NCI-H1694 (cell line): ENCODE measurements at places on chromosomes 3 and 15.

- no peak for DNase-seq
Measured at GRCh38 chr3:186722457-186722856, 5.3 kb downstream of the KNG1 start.

DNA sequence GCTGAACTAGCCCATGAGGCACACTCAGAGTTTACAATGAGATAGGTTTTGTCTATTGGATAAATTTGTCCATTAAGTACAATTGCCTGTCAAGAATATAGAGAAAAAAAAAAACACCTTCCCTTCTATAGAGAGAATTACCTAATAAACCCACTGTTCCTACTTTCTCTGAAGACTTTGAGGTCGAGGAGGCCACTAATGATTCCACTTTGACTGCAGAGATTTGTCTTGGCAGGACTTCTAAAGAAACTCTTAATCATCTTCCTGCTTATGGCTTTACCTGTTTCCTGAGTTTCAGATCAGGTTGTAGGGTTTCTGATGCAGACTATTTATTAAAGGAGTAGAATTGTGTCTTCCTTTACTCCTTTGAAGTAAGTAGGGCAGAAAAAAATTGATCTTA, 342.4 kb upstream of the KCNMB2 start:
- no peak for DNase-seq

DNA sequence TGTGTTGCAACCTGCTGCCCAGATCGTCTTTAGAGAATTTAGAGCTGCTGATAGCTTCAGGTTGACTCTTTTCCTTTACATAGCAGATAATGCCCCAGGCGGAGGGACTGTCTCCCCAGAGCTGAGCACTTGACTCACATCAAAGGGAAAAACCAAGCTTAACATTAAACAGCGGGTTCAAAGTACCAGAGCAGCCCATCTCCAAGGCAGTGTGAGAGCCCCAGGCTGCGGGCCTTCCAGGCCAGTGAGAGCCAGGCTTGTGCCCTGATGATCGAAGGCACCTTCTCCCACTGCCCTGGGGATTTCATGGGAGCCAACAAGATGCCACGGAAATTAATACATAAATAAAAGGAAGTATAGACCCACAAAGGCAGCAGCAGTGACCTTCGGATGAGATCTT, 275.6 kb downstream of the XXYLT1 start:
- no peak for DNase-seq

- DNase-seq: no peak
Measured at GRCh38 chr3:43215663-43216275, 70.6 kb upstream of the SNRK start.

DNA sequence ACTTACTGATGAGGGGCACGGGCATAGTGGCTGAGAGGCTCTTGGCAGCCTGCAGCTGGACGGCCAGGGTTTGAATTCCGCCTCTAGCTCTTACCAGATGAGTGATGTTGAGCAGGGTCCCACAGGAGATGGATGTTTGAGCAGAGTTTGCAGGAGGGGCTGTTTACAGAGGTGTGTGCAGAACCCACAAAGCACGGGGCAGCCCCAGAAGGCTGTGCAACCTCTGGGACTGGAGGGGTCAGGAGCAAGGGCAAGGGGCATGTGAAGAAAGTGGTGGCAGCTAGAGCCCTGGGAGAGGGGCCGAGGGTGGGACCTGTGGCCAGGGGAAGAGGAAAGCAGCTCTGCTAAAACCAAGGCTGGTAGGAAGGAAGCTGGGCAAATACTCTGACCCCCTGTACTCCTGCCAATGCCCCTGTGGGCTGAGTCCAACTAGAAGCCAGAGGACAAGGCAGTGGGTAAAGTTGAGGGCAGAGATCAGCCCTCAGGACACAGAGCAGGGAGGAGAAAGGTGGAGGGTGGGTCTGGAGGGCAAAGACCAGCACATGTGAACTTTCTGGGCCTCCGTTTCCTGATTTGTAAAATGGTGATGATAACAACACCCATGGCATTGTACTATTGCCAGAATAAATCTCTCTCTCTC, 53.9 kb upstream of the ITGA11 start:
- no peak for DNase-seq

- DNase-seq: no peak
Measured at GRCh38 chr3:88678747-88679146, 428.7 kb upstream of the EPHA3 start.

DNA sequence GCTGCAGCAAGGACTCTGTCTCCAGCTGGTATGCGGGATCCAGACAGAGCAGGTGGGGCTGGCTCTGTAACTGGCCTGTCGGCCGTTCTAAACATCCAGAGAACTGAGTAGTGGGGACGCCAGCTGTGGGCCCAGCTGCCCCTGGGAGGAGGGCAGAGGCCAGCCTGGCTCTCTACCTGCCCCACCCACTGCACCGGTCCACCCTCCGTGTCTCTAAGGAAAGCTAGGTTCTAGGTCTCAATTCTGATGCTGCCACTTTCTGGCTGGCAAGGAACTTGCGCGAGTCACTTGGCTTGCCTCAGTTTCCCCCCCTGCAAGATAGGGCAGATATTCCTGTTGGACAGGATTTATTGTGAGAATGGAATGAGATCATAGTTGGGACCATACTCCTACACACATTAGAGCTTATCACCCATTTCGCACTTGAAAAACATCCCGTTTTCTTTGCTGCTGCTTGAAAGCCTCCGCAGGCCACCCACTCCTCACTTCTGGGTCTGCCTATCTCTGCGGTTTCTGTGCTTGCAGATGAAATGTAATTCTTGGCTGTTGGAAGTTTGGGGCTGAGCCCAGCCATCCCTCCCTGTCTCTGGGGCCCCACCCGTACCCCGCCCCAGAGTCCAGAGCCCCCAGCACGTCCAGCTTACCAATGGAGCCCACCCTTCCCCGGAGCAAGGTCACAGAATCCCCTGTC, 65.8 kb downstream of the IQSEC1 start:
- DNase-seq: no peak

DNA sequence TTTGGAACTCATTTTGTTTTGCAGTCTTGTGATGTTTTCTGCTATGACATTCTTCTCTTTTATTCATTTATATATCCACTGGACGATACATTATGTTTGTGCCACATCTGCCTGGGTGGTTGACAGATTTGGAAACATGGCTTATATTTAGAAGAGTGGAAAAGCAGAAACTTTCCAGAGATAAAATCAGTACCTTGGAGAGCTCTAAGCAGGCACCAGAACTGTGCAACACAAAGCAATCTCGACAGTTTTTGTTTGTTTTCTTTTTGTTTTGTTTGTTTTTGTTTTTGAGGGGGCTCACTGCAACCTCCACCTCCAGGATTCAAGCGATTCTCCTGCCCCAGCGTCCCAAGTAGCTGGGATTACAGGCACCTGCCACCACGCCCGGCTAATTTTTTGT, 45.5 kb downstream of the SYN2 start:
- DNase-seq: no peak

- no peak for DNase-seq
Measured at GRCh38 chr15:39860200-39860599, 59.9 kb downstream of the GPR176 start.

DNA sequence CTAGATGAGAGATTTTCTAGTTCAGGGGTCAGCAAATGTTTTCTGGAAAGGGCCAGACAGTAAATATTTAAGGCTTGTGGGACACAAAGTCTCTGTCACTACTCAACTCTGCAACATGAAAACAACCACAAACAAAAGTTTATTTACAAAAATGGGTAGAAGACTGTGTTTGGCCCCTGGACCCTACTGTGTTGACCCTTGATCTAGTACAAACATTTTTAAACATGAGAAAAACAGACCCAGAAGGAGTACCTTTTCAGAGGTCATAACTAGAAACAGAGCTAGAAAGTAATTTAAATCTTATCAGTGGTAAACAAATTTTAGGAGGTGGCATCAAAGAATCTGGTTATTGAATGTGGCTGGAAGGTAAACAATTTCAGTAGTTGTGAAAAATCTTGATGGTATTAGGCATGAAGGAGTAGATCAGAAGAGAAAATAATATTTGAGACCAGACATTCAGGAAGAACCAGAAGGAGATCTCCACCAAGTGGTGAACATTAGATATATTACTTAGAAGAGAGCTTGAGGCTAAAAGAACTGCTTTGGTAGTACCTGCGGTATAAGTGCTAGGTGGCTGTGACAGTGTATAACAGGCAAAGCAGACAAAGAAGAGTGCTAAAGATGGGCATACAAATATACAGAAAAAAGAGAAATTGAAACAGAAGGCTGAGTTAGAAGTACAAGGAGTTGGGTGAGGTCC, 101.7 kb downstream of the NR1I2 start:
- no peak for DNase-seq

DNA sequence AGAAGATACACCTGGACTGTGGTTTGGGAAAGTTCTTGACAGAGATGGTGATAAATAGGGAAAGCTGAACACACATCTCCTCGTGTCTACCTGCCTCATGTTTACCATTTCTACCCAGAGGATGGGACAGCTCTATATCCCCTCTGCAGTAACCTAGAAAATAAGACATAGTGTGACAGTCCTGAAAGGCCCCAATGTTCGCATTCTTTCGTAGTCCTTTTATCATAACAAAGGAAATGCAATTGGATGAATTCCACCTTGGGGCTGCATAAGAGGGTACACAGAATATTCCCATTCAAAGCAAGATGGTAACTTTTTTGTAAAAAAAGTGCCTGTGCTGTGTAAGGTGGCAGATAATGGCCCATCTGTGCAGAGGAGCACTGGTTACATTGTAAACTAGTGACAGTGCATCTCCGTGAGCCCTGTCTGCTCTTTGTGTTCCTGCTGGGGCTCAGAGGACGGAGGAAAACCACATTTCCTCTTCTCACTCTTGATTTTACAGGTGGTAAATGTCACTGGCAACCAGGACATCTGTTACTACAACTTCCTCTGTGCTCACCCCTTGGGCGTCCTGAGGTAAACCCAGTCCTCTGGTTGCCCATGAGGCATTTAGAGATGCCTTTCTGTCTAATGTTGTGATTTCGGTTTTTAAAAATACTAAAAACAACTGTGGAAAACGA, 74.3 kb downstream of the SIDT1 start:
- DNase-seq: no peak

- DNase-seq: no peak
Measured at GRCh38 chr3:156837115-156837514, 11.0 kb downstream of the LEKR1 start.

GRCh38 chr3:140628606-140629005, 49.3 kb upstream of the TRIM42 start:
- no peak for DNase-seq

DNA sequence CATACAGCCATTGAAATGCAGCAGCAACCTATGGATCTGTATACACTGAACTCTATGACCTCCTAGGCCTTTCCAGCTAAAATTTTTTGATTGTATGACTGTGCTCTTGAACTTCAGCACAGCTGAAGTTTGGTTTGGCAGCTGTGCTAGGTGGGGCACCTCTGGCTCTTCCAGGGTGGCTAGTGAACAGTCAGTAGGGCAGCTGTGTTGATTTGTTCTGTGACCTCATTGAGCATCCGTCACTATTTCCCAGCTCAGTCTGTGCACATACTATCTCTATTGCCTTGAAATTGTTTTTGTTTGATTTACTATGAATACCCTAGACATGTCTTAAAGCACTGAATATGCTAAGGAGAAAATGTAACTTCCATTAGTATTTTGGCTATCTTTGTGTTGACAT, 363.2 kb upstream of the NAALADL2 start:
- DNase-seq: no peak

- no peak for DNase-seq
Measured at GRCh38 chr3:141086188-141086587, 35.0 kb downstream of the SPSB4 start.

GRCh38 chr15:43775411-43775965, 1.3 kb downstream of the ELL3 start:
- DNase-seq: peak; percentile 49

- no peak for DNase-seq
Measured at GRCh38 chr3:132202586-132202985, 114.6 kb upstream of the ACP3 start.

DNA sequence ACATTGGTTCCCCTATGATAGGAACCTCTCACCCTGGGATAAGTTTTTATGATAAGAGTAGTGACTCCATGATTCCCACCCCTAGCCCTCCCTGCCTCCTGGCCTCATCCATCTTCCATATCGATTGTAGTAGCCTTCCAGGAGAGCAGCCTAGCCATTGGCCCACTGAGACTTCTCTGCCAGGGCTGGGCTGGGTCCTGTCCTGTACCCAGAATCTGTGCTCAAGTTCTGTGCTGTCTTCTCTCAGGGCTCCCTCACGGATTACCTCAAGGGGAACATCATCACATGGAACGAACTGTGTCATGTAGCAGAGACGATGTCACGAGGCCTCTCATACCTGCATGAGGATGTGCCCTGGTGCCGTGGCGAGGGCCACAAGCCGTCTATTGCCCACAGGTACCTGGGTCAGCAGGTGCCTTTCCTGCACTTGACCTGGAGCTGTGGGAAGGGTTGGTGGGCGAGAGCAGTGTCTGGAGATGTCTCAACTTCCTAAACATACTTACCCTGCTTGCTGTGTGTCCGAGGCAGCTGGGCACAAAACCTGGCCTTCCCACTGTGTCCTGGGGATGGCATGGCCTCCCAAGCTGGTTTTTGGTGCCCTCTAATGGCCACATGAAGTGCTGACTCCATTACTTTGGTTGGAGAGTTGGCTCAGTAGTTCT, 16.6 kb upstream of the EXOG start:
- no peak for DNase-seq

GRCh38 chr3:194486540-194487288, at the start of gene ATP13A3:
Gene ATP13A3 (minus strand): TSS chr3:194487002. CDS start chr3:194462190, 24,812 bp downstream.
- peak; percentile 64 for DNase-seq

GRCh38 chr3:153173758-153174516, 11.9 kb downstream of the RAP2B start:
- DNase-seq: no peak

GRCh38 chr3:106263011-106263410, 394.2 kb upstream of the CBLB start:
- DNase-seq: no peak

DNA sequence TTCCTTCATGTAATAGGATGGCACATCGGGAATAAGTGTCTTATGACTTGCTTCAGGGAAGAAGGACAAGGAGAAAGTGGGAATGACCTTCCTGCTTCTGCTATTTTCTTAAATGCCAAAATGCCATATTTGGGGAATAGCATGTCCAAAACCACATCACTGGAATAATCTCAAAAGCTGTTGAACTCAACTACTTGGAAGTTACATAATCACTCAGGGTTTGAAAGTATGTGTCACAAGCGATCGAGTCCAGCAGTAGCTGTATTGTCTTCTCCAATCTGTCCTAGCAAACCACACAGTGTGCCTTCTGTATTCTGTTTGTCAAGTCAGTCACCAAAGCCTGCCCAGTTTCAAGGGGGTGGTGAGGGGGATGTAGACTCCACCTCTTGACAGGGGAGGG, 58.3 kb upstream of the GADL1 start:
- DNase-seq: no peak
